ENCODE measurements at places on chromosomes 12 and 14.

DNA sequence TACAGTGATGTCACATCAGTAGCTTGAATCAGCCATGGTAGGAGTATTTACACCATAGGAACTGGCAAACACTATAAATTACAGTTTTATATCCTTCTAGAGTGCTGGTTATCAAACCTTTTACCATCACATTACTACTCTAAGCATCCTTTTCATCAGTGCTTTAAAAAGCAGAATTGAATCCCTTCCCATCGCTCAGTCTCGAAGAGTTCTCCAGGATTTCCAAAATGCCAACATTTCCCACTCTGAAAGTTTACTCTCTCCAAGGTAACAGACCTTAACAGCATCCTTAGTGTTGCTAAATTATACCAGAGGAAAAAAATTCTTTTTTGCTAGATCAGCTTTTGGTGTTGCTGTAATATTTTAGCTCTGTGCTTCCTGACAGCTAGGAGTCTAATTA, 209.4 kb upstream of the USP15 start:
- DNase-seq: no peak

DNA sequence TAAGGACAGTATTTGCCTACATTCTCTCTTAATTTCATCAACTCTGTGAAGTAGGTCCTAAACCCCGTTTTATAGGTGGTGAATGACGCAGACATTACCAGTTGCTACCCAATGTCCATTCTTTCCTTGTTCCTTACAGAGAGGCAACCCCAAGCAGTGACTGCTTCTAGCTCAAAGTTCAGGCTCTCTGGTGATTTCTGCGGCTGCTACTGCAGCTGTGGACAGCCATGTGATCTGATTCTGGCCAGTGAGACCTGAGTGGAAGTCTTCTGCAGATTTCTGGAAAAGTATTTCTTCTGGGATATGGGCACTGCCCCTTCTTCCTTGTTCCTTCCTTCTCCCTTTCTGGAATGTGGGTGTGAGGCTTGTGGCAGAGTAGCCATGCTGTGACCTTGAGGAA, 82.9 kb downstream of the ARF6 start:
- DNase-seq: no peak

DNA sequence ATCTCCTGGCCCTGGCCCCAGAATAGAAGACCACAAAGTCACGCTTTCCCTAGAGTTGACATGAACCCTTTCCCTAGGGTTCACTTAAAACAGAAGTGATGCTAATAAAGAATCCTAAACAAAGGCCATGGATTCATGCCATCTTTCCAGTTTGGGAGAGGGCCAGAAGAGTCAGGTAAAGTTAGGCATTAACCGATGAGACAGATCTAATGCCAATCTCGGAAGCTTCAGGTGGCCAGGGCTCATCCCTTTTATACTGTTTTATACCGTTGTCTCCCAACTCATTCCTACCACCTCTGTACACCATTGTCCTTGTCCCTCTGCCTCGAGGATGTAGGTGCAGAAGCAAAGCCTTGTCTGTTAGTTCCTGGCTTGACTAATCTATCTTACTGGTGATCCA, 22.8 kb upstream of the ACTR10 start:
- no peak for DNase-seq

DNA sequence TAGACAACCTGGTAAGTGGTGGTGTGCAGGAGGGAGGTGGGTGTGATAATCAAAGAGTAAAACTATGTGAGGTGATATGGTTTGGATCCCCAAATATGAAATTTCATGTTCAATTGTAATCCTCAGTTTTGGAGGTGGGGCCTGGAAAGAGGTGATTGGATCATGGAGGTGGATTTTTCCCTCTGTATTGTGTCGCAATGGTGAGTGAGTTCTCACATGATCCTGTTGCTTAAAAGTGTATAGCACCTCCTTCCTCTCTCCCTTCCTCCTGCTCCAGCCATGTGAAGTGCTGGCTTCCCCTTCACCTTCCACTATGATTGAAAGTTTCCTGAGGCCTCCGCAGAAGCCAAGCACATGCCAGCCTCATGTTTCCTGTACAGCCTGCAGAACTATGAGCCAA, 270.2 kb upstream of the FOXG1 start:
- no peak for DNase-seq

DNA sequence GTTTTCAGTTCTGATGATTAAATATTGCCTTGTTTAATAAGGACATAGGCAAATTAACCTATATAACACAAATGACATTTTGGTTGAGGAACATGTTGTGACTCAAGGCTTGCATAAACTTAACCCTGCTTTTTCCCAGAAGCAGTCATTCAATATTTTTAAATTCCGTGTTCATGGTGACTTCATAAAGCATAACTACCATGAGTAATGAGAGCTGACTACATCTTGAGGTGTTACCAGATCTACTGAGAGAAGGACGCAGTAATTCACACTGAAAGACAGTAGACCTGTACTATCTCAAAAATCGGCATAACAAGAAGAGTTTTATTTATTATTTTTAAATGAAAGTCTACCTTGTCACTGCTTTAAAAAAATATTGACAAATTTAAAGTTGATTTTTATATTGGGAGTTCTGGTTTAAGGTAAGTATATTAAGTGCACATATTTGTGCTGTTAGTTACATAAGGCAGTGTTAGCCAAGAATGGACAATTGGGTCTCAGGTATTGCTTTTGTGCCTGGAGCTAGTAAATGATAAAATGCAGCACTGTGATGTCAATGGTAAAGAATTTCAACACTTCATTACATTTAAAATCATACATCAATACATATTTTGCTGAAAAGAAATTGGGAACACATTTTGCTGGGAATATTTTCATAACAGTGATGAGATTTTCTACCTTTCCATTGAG, 1198.5 kb downstream of the FSCB start:
- no peak for DNase-seq

GRCh38 chr12:57623811-57624390, 9.1 kb downstream of the B4GALNT1 start:
- no peak for DNase-seq

DNA sequence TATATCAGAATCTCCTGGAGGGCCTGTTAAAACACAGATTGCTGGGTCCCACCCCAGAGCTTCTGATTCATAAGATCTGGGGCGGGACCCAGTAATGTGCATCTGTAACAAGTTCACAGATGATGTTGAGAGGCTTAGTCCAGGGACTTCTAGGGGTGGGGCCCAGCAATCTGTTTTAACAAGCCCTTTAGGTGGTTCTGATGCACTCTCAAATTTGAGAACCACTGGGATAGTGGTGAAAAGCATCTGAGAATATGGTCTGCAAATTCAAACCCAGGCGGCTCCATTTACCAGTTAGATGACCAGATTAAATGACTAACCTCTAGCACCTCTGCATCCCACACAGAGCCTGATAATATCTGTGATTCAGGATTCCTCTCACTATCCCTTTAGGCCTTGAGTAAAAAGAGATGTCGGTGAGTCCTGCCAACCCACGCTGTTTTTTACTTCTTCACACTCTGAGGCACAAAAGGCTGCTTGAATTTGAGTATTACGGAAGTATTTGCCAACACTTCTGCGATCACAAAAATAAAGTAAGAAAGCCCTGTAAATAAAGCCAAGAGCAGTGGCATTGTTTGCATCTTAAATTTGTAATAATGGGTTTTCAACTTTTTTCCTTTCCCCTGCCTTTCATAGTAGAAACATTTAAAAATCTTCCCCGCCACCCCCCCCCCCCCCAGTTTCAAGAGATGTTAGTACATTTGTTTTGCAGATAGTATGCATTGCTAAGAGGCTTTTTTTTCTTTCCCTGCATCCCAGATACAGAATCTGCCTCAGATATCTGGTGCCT, 1.8 kb upstream of the FRS2 start:
- no peak for DNase-seq

DNA sequence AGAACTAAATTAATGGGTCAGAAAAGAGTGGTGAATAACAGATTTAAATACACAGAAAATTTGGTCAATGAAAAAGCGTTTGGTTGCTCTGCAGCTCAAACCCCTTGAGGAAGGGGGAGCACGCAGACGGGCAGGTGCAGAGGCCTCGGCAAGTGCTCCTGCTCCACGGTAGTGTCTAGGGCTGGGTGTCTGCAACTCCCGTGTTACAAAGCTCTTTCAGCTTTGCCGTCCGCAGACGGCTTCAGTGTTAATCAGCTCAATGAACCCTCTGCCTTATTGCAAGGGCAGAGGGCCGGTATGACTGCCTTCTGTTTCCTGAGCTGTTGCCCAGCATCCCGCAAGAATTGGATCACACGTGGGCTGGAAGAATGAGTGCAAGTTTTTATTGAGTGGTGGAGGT, 125.7 kb upstream of the TRHDE start:
- DNase-seq: no peak

- no peak for DNase-seq
These were observed 3.9 kb upstream of the PPP1R1A start for GRCh38 chr12:54592316-54592715.

DNA sequence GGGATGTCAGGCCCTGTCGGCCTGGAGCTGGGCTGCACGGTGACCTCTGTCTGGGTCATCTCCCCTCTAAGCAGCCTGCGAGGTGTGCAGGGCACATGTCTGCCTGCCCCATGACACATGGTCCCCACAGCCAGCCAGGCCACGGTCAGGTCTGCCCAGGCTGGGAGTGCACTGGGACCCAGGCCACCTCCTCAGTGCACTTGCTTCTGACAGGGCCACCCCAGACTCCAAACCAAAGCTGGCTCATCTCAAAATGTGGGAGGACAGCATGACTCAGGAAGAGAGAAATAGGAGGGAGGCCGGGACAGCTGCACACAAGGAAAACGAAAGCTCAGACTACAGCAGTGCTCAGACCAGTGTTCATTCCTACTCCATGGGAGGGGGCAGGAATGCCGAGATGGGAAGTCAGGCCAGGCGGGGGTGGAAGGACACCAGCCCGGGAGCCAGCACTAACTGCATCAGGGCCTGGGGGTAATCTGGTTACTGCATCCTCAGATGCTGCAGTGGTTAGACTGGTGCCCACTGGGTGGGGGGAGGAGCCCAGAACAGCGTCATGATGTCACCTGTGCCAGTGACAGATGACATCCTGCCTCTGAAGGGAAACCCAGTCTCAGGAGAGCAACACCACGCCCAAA, 4.0 kb downstream of the P2RX2 start:
- no peak for DNase-seq

DNA sequence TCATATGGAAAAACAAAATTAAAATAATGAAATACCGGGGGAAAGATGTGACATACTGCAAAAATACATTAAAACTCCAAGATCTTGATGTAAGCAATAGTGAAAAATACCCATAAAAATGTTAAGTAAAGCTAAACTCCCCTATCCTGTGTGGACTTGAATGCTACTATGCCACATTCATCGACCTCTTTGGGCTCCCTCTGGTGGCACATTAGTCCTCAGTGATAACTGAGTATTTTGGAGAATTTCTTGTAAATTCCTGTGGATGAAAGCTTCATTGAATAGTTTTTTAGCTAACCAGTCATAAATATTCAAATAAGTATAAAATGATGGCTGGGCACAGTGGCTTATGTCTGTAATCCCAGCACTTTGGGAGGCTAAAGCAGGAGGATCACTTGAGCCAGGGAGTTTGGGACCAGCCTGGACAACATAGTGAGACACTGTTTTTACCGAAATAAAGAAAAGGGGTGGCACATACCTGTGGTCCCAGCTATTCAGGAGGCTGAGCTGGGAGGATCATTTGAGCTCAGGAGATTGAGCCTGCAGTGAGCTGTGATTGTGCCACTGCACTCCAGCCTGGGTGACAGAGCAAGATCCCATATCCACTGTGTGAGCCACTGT, 42.4 kb upstream of the SGPP1 start:
- DNase-seq: no peak

- DNase-seq: no peak
These were observed 463.4 kb downstream of the LRFN5 start for GRCh38 chr14:42070031-42070430.

GRCh38 chr14:24674204-24674970, 40.4 kb upstream of the GZMB start:
- DNase-seq: no peak

- DNase-seq: no peak
These were observed 374.6 kb upstream of the SYT1 start for GRCh38 chr12:78489990-78490389.

DNA sequence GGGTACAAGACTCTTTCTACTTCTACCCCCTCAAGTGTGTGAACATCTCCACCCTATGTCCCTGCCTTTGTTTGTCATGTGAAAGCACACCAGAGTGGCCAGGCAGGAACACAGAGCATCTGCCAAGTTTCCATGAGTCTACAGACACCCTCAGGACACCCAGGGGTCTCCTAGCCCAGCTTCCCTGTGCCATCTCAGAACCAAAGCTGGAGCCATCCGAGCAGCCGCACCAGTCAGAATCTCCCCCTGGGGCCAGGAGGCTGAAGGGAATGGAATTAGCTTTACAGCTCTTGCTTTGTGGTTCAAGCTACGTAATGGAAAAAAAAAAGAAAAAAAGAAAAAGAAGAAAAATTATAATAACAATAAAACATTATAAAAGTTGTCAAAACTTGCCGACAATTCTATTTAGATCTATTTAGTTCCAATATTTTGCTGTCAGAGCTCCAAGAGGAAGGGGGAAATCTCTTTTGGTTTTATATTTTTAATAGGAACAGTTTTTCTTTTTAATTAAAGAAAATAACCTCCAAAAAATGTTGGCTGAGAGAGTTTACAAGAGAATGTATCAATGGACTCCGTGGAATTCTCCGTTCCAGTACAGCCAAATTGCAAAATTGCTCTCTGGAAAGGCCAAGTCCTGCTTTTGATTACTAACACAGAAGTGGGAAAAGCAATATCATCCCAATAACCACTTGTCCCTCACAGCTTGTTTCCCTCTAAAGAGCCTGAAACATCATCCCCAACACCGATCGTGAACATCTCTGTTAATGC, 37.1 kb downstream of the TBX5 start:
- no peak for DNase-seq

DNA sequence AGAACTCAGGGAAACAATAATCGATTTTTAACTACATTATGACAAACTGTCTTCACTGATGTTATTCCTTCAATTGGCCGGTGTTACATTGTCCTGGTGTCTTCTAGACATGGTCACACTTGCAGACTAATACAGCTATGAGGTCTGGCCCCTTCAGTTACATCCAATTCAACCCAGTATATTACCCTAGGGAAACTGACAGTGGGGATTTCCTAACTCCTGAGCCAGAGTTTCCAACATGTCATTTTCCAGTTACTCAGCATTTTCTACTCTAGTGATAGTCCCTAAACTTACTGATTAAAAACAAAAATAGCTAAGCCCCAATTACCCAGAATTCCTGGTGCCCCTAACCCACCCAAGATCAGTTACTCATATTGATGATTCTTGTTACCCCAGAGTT, 21.1 kb downstream of the IFNG start:
- no peak for DNase-seq

DNA sequence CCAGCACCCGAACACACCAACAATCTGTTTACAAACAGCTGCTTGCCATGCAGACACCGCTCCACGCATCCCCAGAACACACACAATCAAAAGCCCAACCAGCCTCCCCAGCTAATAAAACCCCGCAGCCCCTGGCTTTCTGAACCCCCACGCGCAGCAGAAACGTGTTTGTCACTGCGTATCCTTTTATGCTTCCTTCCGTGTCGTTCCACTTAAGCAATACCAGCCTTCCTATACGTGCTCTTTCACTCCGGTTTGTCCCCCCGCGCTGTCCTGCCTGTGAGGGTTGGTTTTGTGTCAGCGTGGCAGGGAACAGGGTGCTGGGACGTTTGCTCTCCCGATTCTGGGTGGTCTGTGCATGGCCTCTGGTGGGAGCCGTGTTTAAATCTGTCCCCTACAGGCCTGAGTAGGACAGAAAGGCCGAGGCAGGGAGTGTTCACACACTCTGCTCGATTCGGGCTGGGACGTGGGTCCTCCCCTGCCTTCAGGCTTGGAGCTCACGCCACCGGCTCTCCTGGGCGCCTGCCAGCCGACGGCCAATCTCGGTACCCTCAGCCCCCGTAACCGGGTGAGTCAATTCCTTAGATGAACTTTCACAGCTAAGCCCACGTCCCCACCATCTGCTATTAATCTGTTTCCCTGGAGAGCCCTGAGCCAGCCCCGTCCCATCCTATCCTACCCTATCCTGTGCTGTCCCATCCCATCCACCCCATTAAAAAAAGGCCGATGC, 60.0 kb downstream of the NOC4L start:
- DNase-seq: no peak

Measured in activated CD8-positive, alpha-beta memory T cell treated with anti-CD3 and anti-CD28 coated beads for 4 hours (primary cell).